AG08395 (cell line): ENCODE measurements at places on chromosomes 5 and 9.

- DNase-seq = no peak
Measured at GRCh38 chr9:73294336-73294735, 142.7 kb downstream of the ANXA1 start.

DNA sequence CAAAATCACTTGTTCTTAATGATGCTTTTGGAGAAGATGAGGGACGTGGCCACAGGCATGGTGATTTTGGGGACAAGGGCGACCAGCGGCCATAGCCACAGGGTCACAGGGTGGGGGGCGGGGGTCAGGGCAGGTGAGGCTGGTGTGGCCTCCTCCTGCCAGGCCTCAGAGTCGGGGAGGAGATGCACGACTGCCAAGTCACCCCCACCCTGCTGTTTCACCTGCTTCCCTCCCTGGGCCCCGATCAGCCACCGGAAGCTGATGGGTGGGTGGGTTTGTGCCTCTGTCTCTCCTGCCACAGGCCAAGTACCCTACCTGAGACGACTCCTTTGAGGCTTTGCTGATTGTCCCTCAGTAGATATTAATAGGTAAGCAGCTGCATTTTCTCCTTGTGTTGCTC is 199.3 kb downstream of the PAX5 start:
- no peak for DNase-seq

GRCh38 chr5:12292610-12293204 is 388.5 kb upstream of the CTNND2 start:
- no peak for DNase-seq

GRCh38 chr5:143349177-143349576 is 54.3 kb downstream of the NR3C1 start:
- DNase-seq = no peak

GRCh38 chr5:55680353-55680752 is 31.8 kb downstream of the SLC38A9 start:
- DNase-seq = no peak

GRCh38 chr5:179451828-179452196 is 98.5 kb upstream of the RUFY1 start:
- DNase-seq = no peak

DNA sequence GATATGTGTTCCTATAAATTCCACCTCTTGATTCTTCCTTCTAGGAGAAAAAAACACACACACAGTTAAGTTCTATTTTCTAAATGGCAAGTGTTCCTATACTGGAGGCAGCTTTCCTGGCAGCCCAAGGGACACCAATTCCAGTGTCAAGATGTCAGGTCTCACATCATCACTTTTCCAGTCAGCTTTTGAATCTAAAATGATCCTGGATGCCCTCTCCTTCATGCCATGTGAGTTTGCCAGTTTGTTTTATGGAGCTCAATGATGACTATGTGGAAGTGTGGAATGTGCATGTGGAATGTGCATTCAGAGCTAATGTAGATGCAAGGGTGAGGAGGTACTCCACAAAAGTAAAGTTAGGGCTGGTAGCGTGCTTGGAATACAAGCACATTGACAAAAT is 269.3 kb upstream of the NMUR2 start:
- no peak for DNase-seq
